ENCODE measurements at places on chromosomes 11 and 22. TPM values are rescaled to one million over a fixed set of nuclear protein-coding genes. Genes with fewer than 3 reads are reported as not detected.

- no peaks in the 10 kb centered on the region for H3K27me3 ChIP-seq
- DNase-seq, result no peak
- no peak overlapping the region for H3K27ac ChIP-seq
- no peaks in the 10 kb centered on the region for H3K4me1 ChIP-seq
- no peak overlapping the region for H3K4me3 ChIP-seq
- H3K36me3 ChIP-seq, result no peaks in the 10 kb centered on the region
Measured at GRCh38 chr11:127000981-127001380, 411 bp upstream of the KIRREL3 start.

GRCh38 chr11:8532475-8532874, 61.6 kb downstream of the STK33 start:
- no peak overlapping the region for H3K27ac ChIP-seq
- no peaks in the 10 kb centered on the region for H3K36me3 ChIP-seq
- H3K27me3 ChIP-seq, result no peaks in the 10 kb centered on the region
- no peaks in the 10 kb centered on the region for H3K4me1 ChIP-seq
- no peak for DNase-seq

- peaks cover 2% of the 10 kb centered on the region for H3K36me3 ChIP-seq
- H3K4me1 ChIP-seq, result no peaks in the 10 kb centered on the region
- H3K27ac ChIP-seq, result no peak overlapping the region
- no peaks in the 10 kb centered on the region for H3K27me3 ChIP-seq
Measured at GRCh38 chr22:23686416-23687024, 4.3 kb upstream of the RGL4 start.

DERL3 gene
- 1.9 TPM for total RNA-seq
